ENCODE measurements at places on chromosomes 2 and 18.

DNA sequence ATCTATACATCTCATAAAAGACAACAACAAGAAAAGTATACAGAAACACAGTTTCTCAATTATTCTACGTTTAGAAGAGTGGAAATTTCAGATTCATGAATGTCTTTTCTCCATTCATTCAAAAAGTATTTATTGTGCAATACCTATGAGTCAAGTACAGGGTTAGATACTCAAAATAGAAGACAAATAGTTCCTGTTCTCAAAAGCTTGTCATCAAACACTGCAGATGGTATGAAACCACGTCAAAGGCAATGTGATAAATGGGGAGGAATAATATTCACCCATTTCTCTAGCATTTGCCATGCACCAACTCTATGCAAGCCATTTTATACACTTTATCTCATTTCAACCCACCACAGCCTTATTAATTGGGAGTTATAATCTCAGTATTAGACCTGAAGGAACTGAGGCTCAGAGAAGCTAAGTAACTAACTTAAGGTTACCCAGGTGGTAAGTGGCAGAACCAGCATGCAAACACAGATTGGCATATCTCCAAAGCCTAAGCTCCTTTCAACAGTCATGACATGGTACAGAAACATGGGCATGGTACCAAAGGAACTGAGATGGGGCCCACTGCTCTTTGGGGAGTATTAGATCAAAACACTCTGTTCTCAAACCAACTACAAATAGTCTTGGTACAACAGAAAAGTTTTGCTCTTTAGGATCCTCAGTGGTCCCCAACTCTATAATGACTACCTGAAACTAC lies 67.2 kb upstream of the NPAS2 start:
- DNase-seq: peak; percentile 94

GRCh38 chr2:41169744-41170143 lies 717.9 kb upstream of the SLC8A1 start:
- DNase-seq: no peak

- DNase-seq: no peak
These were observed 41.0 kb downstream of the SERTAD2 start for GRCh38 chr2:64612575-64613195.

DNA sequence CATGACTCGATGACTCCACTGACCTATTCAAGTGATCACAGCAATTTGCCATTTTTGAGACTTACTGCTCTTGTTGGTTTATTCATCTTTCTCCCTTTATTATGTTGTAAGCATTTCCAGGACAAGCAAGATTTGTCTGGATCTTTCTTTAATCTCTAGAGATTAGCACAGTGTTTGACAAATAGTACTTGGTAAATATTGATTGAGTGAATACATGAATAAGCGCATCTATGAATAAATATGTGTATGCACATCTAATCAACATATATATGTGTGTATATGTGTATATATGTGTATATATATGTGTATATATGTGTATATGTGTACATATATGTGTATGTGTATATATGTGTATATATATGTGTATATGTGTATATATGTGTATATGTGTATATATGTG lies 7.3 kb downstream of the TMX3 start:
- DNase-seq: no peak

- DNase-seq: no peak
These were observed 1065.1 kb upstream of the NRXN1 start for GRCh38 chr2:52097071-52097470.

DNA sequence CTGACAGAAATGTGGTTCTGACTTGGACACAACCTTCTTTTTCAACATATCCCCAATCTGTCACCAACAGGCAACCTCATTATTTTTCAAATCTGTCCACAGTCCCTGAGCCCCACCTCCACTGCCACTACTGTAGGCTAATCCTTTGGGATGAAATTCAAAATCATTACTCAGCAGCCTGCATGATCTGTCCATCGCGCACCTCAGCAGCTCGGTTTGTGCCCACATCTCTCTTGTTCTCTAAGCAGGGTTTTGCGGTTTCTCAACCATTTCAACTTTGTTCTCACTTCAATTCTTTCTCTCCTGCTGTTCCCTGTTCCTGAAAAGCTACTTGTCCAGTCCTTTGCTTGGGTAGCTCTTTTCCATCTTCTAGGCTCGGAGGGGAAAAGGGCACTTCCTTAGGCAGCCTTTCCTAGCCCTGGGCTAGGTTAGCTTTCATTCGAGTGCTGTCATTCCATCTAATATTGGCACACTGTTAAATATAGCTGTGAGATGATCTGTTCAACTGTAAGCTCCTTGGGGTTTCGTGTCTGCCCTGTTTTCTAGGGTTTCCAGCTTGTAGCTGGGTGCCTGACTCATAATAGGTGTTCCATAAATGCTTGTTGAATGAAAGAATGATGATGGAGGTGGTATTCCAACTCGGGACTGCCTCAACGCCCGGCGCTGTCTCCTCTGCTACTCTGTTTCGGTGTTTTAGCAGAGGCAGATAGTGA lies 653 bp upstream of the ANKAR start:
- DNase-seq: no peak

DNA sequence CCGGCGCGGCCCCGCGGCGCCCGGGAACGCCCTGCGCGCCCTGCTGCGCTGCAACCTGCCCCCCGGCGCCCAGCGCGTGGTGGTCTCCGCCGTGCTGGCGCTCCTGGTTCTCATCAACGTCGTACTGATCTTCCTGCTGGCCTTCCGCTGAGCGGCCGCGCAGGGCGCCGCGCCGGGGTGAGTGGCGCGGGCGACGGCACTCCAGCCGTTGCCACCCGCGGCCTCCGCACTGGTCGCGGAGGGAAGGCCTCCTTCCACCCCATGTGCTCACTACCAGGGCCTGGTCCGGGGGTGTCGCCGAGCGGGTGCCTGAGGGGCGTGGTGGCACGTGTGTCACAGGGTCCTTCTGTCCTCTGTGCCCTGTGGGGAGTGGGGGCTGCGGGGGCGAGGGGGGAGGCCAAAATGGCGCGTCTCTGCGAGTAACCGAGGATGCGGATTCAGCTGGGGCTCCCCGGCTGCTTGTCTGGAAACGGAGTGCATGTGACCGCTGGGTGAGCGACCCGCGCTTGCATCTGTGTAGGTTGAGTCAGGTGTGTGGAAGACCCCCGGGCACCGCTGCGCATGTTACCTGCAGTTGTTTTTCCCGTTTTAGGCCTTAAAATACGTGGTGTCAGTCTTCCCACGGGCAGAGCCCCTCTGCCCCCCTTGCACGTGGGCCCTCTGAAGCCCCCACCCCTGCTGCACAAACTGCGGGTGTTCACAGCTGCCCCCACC lies 58.0 kb downstream of the FAM168B start:
- no peak for DNase-seq

DNA sequence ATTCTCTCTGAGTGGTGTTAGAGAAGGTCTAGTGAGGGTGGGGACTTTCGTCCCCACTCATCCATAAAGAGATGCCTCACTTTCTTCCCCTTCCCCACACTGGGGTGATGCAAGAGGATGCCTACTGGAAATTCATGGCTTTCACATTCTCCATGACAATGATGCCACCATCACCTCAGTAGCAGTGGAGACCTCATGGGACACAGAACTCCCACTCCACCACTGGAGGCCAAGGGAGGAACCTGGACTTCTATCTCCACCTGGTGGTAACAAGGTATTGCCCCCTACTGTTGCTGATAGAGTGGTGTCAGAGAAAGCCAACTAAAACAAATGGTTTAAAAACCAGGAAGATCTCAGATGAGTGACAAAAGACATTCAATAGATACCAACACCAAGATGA lies 110.9 kb downstream of the INHBB start:
- no peak for DNase-seq

GRCh38 chr2:7676714-7677113 lies 759.5 kb downstream of the RNF144A start:
- DNase-seq: no peak

DNA sequence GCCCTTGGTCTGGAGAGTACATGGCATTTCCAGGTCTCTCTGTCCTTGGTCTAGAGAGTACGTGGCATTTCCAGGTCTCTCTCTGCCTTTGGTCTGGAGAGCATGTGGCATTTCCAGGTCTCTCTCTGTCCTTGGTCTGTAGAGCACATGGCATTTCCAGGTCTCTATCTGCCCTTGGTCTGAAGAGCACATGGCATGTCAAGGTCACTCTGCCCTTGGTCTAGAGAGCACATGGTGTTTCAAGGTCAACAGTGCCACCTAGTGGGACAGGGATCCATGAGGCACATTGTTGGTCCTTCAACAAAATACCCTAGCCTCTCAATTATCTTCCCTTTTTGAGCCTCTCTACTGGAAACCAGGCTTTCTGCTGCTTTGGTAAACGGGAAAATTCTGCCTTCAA lies 250.2 kb downstream of the OTX1 start:
- peak; percentile 0 for DNase-seq

DNA sequence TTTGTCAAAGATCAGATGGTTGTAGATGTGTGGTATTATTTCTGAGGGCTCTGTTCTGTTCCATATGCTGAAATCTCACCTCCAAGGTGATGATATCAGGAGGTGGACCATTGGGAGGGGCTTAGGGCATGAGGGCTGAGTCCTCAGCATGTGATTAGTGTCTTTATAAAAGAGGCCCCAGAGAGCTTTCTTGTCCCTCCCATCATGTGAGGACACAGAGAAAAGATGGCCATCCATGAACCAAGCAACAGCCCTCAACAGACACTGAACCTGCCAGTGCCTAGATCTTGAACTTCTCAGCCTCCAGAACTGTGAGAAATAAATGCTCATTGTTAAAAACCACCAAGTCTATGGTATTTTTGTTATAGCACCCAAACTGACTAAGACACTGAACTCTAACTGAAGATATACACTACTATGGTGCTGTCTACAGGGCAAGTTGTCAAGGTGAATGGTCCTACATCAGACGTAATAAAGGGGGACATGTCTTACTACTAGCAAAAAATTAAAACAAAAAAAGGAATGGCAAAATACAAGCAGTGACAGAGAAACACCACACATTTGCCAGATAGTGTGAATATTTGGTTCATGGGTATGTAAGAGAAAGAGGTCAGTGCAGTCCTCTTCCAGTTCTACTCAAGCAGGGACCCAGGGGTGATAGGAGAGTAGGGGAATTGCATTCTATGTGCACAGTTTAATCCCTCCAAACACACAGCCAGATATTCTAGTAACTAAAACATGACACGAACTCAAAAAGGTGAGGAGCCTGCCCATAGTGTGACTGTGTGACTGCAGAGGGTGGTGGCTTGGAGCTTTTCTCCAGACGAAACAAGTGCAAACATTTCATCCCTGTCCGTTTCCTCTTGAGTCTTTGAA lies 164.4 kb upstream of the MYCN start:
- DNase-seq: no peak

- peak; percentile 2 for DNase-seq
These were observed 101.7 kb upstream of the ZNF521 start for GRCh38 chr18:25453556-25454269.

DNA sequence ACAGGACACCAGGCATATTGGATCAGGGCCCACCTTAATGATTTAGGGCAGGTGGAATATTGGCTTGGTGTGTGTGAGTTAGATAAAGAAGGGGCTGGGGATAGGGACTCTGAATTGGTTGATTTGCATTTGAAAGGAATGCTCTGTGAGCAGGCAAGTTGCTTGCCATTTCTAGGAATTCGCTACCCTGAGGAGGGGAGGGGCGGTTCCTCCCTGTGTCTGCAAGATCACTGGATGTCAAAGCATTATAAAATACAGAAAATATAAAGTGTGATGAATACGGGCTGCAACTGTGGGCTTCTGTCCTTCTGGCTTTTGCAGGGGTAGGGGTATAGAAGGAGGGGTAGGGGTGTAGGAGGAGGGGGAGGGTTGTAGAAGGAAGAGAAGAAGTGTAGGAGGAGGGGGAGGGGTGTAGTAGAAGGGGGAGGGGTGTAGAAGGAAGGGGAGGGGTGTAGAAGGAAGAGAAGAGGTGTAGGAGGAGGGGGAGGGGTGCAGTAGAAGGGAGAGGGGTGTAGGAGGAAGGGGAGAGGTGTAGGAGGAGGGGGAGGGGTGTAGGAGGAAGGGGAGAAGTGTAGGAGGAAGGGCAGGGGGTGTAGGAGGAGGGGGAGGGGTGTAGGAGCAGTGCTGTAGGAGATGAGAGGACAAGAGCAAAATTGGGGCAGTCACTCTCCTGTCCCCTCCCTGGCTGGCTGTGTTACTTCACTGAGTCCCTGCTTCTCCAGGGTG lies 238.0 kb upstream of the COPS8 start:
- DNase-seq: no peak

GRCh38 chr2:240024766-240025165 lies 376 bp downstream of the NDUFA10 start:
- DNase-seq: peak; percentile 3

DNA sequence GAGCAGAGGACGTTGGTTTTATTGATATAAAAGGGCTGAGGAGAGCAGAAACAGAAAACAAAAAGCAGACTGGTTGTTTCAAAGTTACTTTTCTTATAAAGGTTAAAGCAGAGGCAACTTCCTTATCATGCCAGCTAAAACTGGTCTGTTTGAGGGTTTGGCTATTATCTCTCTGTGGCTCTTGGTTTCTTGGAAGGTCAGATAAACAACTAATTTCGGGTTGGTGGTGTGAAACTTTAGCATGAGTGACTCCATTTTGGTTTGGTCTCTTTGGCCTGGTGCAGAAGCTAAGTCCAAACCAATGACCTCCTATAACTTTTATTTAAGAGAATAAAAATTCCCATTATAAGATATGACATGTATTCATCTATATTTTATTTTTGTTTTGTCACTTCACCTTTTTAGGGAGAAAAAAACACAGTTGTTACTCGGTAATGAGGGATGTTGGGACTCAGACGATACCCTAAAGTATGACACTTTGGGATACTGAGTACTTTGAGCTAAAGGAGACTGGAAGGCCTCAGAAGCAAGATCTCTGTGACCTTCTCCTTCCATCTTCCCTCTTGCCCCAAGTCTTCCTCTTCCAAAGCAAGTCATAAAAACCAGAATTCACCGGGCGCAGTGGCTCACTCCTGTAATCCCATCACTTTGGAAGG lies 23.3 kb downstream of the TNFAIP6 start:
- DNase-seq: no peak
